Right ventricle myocardium superior (tissue), 1 donor: ENCODE measurements at places on chromosomes 1 and 21.

- DNase-seq = no peak
These were observed 69.1 kb upstream of the ABCG1 start for GRCh38 chr21:42149656-42150473.

DNA sequence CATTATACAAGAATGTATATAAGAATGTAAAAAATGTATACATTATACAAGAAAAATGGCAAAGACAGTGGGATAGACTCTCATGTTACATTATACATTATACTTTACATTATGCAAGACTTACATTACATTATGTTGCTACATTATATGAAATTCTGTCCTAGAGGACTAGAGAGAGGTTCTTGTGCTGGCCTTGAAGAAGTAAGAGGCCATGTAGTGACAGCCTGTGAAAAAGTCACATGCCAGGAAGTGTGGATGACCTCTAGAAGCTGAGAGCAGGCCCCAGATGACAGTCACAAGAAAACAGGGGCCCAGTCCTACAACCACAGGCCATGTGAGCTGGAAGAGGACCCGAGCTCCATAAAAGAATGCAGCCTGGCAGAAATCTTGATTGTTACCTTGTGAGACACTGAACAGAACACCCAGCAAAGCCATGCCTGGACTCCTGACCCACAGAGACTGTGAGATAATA is 30.5 kb upstream of the AHCYL1 start:
- no peak for DNase-seq

DNA sequence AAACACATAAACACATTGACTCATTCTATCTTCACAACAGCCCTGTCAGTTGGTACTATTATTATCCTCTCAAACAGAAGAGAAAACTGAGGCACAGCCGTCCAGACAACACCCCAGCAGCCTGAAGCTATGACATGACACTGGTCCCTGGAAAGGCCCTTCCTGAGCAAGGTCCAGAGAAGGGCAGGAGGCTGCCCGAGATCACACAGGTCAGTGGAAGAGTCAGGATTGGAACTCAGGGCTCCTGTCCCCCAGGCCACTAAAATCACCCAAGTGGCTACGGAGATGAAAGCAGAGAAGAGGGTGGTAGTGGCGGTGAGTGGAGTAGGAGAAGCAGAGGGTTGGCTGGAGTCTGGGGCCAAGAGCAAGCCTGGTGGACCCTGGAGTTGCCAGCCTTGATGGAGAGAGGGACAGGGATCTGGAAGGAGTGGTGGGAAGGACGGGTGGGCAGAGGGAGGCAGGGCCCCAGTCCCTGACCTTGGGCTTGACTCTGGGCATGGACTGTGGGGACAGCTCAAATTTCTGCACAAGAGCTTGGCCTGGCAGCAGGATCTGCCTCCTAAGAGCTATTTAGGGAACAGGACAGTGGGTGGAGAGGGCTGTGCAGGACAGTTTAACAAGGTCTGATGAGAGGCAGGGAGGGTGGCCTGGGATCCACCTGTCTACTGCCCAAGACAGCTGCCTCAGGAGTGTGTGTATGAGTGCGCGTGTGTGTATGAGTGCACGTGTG is 15.8 kb downstream of the MYOM3 start:
- DNase-seq = peak; percentile 70

- peak; percentile 81 for DNase-seq
These were observed 1.1 kb downstream of the LAMB3 start for GRCh38 chr1:209651138-209651587.

GRCh38 chr21:16370186-16370585 is 640.4 kb downstream of the USP25 start:
- no peak for DNase-seq

GRCh38 chr1:155134322-155134721 is 1.3 kb upstream of the SLC50A1 start:
- no peak for DNase-seq

GRCh38 chr1:94110946-94111740 is 9.8 kb downstream of the ABCA4 start:
- DNase-seq = no peak

DNA sequence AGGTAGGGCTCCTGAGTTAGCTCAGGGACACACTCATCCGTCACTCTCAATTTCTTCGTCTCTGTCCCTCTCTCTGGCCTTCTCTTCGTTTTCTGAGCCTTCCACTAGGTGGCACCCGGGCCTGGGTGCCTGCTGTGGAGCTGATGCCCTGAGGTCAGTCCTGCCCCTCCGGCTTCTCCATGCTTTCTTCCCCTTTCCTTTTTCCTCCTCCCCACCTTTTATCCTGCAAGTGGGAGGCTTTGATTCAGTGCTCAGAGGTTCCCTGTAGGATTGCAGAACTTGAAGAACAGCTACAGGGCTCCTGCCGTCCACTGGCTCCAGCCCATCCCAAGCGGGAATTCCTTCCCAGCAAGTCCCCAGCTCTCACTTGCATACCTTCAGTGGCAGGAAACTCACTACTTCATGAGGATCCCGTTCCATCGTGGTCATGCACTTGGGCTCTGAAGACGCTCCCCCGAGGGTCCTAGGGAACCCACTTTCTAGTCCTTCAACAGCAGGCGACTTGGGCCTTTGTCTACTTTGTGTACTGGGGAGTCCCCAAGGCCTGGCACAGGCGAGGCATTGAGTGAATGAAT is 45.6 kb downstream of the SRRM1 start:
- peak; percentile 83 for DNase-seq

- no peak for DNase-seq
These were observed 197.6 kb upstream of the FOXD3 start for GRCh38 chr1:63124666-63125191.

GRCh38 chr1:216462066-216462775 is 39.0 kb upstream of the USH2A start:
- DNase-seq = no peak

DNA sequence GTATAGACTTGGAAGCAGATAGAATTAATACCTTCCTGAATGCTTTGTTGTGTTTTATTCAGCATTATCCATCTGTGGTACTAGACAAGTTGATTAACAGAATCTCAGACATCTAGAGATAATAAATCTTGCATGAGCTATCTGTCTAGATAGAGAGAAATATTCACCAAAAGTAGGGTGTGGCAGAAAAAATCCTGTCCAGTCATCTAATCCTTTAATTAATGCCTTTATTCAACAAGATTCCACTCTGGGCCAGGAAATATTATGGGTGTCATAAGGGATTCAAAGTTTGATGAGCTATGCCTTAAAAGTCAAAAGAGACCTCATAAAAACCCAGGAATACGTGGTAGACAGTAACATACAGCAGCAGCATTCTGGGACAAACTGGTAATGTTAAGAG is 601.2 kb downstream of the LMO4 start:
- no peak for DNase-seq

DNA sequence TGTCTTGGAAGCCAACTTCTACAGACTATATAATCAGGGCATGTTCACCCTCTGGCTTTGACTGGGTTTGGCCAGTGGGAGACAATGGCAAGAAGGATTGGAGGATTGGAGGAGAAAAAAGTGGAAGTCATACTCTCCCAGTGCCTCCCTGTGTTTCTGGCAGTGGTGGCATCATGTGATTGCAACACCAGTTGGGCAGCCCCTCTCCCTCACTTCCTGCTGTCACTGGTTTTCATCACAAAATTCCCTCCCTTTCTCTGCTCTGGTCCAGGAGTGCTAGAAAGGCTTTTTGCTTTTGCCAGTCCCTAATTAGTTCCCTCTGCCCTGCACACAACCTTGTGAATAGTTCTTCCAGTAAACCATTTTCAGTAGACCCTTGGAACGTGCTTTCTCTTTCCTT is 3.7 kb upstream of the QSOX1 start:
- no peak for DNase-seq

- no peak for DNase-seq
These were observed 45.2 kb downstream of the COQ8A start for GRCh38 chr1:226985239-226985838.

GRCh38 chr1:201349092-201349491 is 28.4 kb downstream of the TNNT2 start:
- no peak for DNase-seq

GRCh38 chr1:82837766-82838465 is 1037.2 kb downstream of the ADGRL2 start:
- DNase-seq = no peak

GRCh38 chr21:26408511-26408910 is 164.6 kb downstream of the CYYR1 start:
- DNase-seq = no peak

DNA sequence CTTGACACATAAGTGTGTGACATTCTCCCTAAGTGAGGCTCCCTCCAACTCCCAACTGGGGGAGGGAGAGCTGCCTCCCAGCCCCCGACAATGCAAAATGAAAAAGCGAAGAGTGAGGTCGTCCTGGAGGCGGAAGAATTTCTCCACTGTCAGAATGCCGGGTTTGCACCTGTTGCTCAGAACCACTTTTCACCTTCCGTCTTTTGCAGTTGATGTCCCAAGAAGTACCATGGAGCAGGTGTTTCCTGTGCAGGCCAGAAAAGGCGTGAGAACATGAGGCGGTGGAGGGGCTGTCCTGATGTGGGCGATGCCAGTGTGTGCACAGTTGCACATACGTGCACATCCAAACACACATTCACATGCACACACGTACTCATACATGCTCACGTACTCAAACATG is 158.6 kb upstream of the AJAP1 start:
- no peak for DNase-seq

GRCh38 chr1:212561501-212561931 is 47.0 kb upstream of the ATF3 start:
- DNase-seq = no peak

DNA sequence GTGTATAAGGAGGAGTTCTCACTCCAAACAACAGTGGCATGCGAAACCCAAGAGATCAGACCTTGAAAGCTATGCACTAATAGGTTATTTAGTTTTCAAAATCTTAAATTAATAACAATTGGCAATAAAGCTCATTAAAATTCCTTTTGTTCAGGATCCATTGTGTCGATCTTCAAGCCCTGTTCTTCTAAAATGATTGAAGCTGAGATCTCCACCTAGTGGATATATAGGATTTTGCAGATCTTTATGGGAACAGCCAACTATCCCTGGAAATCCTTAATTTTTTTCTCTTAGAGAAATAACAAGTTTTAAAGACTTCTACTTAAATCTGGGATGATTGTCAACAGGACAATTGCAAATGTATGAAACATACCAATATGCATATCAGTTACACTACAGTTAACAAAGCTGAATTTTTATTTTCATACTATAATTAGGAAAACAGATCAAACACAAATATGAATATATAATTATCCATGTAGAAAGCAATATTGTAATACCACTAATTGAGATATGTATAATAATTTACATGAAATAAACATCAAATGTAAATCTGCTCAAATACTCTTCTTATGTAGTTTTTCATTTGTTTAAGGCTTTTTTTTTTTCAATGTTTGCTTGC is 43.3 kb downstream of the LRRC53 start:
- no peak for DNase-seq

DNA sequence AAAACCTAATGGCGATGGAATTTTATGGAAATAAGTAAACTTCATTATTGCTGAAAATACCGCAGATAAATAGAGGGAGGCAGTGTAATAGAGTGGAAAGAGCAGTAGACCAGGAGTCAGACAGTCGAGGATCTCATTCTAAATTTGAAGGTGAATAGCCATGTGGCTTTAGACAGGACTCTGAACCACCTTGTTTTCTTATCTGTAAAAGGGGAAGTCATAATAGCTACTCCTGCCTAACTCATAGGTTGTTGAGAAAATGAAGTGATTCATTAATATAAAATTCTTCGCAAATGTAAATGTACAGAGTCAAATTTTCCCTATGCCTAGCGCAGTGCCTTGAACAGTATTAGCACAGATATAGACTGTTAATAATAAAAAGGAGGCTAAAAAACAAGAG is 14.8 kb downstream of the RPS6KC1 start:
- DNase-seq = no peak

- no peak for DNase-seq
These were observed 5.2 kb downstream of the IL6R start for GRCh38 chr1:154410185-154410827.

DNA sequence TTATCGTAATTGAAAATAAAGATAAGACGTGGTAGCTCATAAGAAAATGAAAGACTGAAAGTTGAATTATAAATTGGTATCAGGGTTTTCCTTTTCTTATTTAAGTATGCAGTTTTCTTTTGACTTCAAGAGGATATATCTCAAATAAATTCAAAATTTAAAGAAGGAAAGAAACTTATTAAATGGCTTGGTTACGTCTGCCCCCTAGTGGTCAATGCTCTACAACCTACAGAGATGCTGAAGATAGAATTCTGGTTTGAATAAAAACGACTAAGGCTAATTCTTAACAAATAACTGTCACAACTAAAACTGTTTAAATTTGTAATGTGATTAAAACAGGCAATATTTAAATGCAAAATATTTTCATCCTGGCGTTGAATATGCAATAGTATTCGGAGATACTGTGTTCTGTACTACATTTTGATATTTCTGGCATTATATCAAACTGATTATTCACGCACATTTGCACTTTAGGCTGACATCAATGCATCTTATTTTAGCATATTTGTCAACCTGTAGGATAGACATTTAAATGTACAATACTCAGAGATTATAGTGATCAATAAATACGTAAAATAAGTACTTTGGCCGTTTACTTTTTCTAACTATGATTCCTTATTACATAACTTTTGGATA is 26.8 kb downstream of the IFI44 start:
- DNase-seq = no peak

DNA sequence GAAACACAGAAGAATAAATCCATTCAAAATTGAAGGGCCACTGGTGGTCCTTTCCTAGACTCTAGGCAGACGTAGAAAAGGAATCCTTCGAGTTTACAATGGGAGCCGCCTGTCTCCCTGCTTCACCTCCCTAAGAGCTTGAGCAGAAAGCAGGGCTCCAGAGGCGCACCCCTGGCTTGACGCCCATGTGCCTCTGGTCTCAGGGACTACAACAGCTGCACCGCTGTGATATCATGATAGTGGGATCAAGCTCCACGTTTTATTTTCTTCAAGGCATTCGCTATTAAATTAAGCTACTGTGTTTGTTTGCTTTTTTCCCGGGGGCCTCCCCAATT is 403 bp upstream of the C1orf122 start:
- no peak for DNase-seq

DNA sequence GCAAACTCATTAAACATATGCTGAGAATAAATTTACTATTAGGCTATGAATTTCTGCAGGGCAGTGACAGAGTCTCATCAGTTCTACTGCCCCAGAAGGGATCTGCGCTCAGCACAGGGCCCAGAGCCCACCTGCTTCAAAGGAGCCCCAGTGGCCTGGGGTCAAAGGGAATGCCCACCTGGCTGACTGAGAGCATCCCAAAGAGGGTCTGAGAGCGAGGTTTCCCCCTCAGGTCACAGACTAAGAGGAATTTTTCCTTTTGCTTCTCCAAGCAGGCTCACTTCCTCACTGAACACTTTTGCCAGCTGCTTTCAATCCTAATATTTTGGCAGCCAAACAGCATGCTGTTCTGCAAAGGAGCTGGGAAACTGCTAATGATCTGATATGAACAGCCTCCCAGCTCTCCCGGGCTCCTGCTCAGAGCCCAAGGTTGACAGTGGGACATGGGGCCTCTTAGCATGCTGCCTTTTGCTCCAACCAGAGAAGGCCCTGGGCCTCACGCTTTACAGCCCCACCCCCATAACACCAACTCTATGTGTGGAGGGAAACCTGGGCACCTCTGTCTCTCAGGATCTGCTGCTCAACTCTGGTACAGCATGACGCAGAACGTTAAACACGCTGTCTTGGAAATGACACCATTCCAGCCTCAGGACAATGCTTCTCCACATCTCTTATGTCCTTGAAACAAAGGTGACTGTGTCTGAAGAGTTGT is 70.7 kb upstream of the SYT6 start:
- DNase-seq = no peak
